Stimulated activated CD4-positive, alpha-beta T cell treated with anti-CD3 and anti-CD28 coated beads, Interleukin-15, amount 100 ng/mL, for 1 hour (primary cell): ENCODE measurements at places on chromosomes 6 and 20.

DNA sequence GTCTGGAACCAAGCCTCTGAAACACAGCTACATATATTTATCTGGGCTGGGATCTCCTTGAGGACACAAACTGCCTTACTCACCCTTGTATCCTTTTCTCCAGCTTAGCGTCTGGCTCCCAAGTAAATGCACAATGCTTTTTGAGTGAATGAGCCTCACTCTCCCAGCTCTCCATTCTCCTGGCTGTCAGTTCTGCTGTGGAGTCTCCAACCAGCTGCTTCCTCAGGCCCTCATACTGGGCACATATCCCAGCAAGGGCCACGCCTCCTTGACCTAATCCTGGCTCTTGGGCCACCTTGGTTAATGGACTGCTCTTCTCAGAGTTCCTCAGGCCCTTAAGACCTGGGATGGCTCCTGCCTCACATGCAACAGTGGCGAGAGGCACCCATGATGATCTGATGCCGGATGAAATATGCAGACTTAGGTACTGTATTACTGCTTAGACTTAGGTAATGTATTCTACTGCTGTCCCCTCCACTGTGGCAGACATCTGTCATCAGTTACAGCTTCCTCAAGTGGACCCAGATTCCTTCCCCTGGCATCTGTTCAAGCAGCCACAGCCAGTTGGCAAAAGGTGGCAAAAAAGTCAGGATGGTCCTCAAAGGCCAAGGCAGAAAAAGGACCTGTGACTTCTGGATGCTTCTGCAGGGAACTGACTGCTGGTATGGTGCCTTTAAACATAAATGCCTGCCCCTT lies 16.5 kb downstream of the SNHG17 start:
- no peak for DNase-seq

DNA sequence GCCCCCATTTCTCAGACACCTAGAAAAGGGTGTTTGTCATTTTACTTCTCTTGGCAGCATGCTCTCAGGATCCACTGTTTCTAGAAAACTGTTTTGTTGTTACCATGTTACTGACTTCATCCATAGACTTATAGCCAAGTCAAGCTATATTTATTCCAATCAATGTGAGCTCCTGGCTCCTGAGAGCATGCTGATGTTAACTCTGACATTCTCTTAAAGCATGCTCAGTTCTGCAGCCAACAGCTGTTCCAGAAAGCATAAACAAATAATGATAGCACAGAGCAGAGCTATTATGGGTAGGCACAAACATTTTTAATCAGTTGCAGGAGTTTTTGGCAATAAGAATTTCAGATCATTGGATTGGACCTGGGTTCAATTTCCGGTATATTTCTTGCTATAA lies 92.4 kb upstream of the CEP85L start:
- no peak for DNase-seq

GRCh38 chr6:9841886-9842725 lies 572.8 kb downstream of the TFAP2A start:
- DNase-seq = no peak

GRCh38 chr6:90669420-90669819 lies 82.5 kb upstream of the MAP3K7 start:
- DNase-seq = no peak

DNA sequence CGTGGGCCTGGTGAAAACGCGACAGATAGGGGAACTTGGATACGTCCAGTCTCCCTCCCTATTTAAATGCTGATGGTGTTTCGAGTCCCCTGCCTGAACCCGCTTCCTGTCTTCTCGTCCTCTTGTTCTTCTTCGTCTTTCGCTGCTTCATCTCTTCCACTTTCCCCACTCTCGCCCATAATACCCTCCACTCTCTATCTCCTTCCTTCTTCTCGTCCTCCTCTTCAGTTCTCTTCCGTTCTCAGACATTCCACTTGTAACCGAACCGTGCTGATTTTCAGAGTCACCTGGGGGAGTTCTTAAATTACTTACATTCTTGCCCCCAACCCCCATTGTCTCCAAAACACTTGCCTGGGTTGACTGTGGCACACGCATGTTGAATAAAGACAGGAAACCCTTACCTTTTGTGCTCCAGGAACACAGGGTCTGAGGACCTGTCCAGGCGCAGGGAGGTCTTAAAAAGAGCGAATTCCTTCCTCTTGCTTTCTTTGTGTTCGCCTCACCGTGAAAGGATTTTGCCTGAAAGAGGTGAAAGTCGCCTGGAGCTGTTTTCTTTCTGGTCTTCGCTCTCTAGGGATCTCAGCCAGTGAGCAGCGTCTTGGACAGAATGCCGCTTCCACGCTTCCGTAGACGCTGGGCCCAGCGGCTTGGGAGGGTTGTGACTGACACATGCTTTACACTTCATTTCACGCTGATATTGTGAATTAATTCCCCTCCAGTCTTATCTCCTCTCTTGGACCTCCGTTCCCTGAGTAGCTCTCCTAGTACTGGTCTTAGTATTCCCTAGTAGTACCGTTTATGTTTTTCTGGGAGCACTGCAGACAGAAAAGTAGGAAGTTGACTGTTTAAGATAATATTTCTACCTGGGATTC lies 184.0 kb downstream of the GPX5 start:
- no peak for DNase-seq

DNA sequence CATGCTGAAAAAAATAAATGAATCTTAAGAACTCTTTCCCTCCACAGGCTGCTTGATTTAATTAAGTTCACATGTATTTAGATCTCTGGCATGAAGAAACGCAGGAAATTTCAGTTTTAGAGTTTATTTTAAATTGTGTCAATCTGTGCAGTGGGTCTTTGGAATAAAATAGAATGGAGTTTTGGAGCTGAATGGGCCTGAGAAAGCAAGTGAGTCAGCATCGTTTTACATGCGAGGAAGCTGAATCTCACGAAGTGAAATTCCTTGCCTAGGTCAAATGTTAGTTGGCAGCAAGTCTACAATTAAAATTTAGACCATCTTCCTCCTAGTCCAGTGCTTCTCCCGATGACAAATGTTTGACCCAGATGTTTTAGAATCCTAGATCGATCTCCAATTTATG lies 22.4 kb downstream of the MAP7 start:
- no peak for DNase-seq
